ENCODE measurements at places on chromosomes 2 and 18. TPM values are rescaled to one million over a fixed set of nuclear protein-coding genes. Genes with fewer than 3 reads are reported as not detected.
A peak's percentile ranks its signal among the peaks of the same experiment; 100 is the strongest.

- H3K27ac ChIP-seq, result no peak overlapping the region
- no peaks in the 10 kb centered on the region for H3K36me3 ChIP-seq
- no peak overlapping the region for H3K4me3 ChIP-seq
- H3K27me3 ChIP-seq, result no peaks in the 10 kb centered on the region
Observed at GRCh38 chr2:120237491-120237902, 14.3 kb upstream of the TMEM185B start.

DNA sequence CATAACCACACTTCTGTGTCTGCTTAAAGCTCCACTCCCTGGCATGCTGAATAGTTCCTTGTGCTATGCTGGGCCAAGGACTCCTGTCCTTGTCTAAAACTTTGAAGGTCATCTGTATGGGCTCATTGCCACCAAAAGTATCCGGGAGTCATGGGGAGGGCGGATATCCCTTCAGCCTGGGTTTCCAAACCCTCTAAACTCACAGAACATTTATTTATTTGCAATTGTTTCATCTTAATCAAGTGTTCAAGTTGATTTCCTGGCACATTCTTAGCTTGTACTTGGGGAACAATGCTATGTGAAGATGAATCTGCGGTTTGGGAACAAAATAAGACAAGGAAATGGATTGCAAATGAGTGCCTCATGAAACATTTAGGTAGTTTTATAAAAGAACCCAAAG, 1.8 kb downstream of the NOSTRIN start:
- H3K27ac ChIP-seq, result no peak overlapping the region
- H3K27me3 ChIP-seq, result no peaks in the 10 kb centered on the region
- H3K4me3 ChIP-seq, result no peak overlapping the region
- peaks cover 32% of the 10 kb centered on the region for H3K4me1 ChIP-seq
- no peaks in the 10 kb centered on the region for H3K36me3 ChIP-seq

GRCh38 chr18:35841283-35841682, 131.2 kb upstream of the RMP24 start:
- H3K27me3 ChIP-seq, result no peaks in the 10 kb centered on the region
- no peak overlapping the region for H3K27ac ChIP-seq
- 0 out of 2 replicates have a peak, but pooled peaks cover 5% of the 10 kb centered on the region for H3K4me1 ChIP-seq
- peaks cover 8% of the 10 kb centered on the region for H3K36me3 ChIP-seq
- H3K4me3 ChIP-seq, result no peak overlapping the region

GRCh38 chr2:30348825-30349224, 98.2 kb upstream of the LCLAT1 start:
- H3K27me3 ChIP-seq, result no peaks in the 10 kb centered on the region
- H3K4me1 ChIP-seq, result no peaks in the 10 kb centered on the region
- no peak overlapping the region for H3K27ac ChIP-seq
- H3K4me3 ChIP-seq, result no peak overlapping the region
- no peak for DNase-seq

CYP26B1 gene
- 0.31 TPM for total RNA-seq

GRCh38 chr18:37483984-37484819, 81.4 kb downstream of the CELF4 start:
- peak; percentile 61 for DNase-seq
- H3K36me3 ChIP-seq, result no peaks in the 10 kb centered on the region
- peaks cover 43% of the 10 kb centered on the region for H3K4me1 ChIP-seq
- H3K27me3 ChIP-seq, result peaks cover 35% of the 10 kb centered on the region
- peak overlapping the region; percentile 70 for H3K27ac ChIP-seq

DNA sequence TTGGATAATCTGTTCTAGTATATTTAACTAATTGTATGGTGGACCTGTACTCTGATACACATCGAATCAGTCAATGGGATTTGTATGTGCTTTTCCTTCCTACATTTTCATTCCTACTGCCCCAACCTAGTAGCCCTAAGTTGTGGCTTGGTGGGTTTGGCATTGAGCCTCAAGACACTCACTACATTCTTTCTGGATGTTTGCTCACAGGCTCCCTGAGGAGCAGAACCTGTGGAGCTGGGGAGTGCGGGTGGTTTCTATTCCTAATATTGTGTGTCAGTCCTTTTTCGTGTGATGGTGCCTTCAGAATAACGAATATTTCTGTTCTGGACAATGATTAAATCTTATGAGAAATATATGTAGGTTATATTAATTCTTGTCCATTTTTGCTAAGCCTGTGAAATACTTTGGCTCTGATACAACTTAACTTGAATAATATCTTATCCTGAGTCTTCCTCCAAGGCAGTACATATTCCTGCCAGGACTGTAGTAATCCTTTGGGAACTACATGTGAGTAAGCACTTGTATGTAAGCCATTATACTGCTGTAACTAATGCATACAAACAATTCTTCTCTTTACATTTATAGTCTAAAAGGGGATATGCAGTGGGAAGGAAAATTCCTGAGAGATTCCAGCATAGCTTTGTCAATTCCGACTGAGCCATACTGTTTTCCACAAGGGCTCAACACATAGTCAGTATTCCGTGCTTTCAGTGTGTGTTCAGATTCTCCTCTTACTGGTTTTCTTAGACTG, 150.6 kb downstream of the AGPS start:
- no peak for DNase-seq
- H3K27ac ChIP-seq, result no peak overlapping the region

NPHP1 gene
- total RNA-seq, result 1.2 TPM

CCDC74A gene
- 47.8 TPM for total RNA-seq

Data from GM23338 (cell line).